ENCODE measurements at places on chromosomes 4 and X. TPM values are rescaled to one million over a fixed set of nuclear protein-coding genes. Genes with fewer than 3 reads are reported as not detected.

- H3K27ac ChIP-seq = peak within 1 kb of the TSS; percentile 84
- no peak for DNase-seq
- peaks cover 15% of the 10 kb centered on the region for H3K4me1 ChIP-seq
- H3K36me3 ChIP-seq = no peaks in the 10 kb centered on the region
- H3K4me3 ChIP-seq = peak within 1 kb of the TSS; percentile 68
Observed at GRCh38 chr4:103076747-103077347, at the start of gene SLC9B2. TSS of gene SLC9B2 (minus strand) at chr4:103076761. CDS start at chr4:103067550, 9,211 bp downstream.

DNA sequence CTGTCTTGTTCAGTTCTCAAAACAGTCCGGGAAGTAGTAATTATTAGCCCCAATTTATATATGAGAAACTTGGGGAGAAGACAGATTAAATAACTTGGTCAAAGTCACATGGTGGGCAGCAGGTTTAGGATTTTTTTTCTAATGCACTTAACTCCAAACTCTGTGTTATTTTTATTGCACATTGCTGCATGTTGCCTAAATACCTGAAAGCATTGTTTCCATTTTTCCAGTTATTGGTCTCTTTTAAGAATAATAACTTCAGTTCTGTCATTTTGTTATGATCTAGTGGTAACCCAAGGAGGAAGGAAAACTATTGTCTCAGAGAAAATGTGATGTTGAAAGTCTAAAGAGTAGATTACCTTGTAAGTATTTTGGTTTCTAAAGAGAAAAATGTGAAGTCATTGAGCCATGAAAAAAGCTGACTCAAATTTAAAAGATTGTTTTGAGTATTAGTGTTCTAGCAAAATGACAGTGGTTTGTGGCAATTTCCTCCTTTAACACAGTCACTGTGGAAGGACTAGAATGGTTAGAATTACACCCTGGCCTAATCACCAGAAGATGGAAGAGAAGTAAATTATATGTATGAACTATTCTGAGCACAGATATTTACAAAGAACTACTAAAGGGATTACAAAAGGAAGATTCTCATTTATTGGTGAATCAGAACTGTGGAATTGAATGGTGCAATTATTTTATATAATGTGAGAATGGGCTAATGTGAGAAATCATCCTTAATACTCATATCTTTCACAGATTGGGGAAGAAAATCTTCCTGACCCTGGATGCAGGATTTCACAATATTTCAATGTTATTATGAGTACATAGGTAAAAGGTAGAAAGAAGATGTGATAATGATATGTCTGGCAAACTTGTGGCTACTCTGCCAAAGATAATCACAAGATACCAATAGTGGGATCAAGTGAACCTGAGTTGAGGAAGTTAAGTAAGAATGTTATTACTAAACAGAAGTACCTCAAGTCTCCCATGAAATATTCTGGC, 21.7 kb upstream of the CXCL8 start:
- no peaks in the 10 kb centered on the region for H3K4me1 ChIP-seq
- no peaks in the 10 kb centered on the region for H3K27me3 ChIP-seq
- DNase-seq = no peak
- no peaks in the 10 kb centered on the region for H3K36me3 ChIP-seq
- H3K27ac ChIP-seq = peak overlapping the region; percentile 29
- H3K4me3 ChIP-seq = no peak overlapping the region

DNA sequence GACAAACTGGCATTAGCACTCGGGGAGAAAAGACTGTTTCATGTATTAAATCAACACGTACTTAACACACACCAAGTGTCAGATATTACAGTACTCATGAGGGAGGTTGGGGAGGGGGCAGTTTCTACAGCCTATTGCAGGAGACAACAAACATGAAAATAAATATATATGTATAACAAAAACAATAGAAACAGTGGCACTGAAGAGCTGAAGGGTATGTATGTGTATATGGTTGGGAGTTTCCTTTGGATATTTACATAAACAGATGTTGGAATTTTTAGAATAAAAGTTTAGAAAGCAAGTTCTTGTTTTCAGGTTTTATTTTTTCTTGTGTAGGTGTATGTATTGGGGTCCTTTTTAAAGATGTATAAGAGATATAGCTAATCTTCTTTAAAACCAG, 133.5 kb downstream of the ELOVL6 start:
- no peak for DNase-seq
- H3K27me3 ChIP-seq = no peaks in the 10 kb centered on the region
- H3K4me1 ChIP-seq = no peaks in the 10 kb centered on the region
- no peaks in the 10 kb centered on the region for H3K36me3 ChIP-seq
- H3K4me3 ChIP-seq = no peak overlapping the region
- H3K27ac ChIP-seq = no peak overlapping the region

DNA sequence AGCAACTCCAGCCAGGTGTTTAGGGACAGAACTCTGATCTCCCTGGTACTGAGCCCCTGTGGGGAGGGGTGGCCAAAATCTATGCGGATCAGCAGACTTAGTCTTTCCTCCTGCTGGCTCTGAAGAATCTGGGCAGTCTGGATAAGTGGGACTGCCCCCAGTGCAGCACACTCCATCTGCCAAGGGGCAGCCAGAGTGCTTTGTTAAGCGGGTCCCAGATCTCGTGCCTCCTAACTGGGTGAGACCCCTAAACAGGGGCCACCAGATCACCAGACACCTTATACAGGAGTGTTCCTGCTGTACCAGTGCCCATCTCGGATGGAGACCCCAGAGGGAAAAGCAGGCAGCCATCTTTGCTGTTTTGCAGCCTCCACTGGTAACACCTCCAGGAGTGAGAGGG, 81.5 kb upstream of the IL13RA2 start:
- no peaks in the 10 kb centered on the region for H3K36me3 ChIP-seq
- no peaks in the 10 kb centered on the region for H3K27me3 ChIP-seq
- DNase-seq = no peak
- no peak overlapping the region for H3K27ac ChIP-seq
- H3K4me1 ChIP-seq = no peaks in the 10 kb centered on the region

Gene CFP
- total RNA-seq = 0.59 TPM

DNA sequence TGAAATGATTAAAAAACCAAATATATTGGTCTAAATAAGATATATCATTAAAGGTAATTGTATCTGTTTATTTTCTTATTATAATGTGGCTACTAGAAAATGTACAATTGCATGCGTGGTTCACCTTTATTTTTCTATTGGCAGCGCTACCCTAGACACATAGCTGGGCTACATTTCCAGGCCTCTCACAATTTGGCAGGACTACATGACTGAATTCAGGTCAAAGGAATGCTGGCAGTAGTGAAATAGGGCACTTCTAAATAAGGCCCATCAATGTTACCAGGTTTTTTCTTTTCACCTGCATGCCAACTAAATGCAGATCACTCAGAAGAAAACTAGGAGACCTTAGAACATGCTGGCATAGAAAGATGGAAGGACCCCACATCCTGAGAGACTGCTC, 1072.9 kb upstream of the SLIT2 start:
- H3K4me3 ChIP-seq = no peak overlapping the region
- H3K27me3 ChIP-seq = no peaks in the 10 kb centered on the region
- no peaks in the 10 kb centered on the region for H3K4me1 ChIP-seq
- DNase-seq = no peak
- H3K36me3 ChIP-seq = no peaks in the 10 kb centered on the region

GRCh38 chrX:1492421-1493012, 39.8 kb upstream of the ASMTL start:
- H3K4me3 ChIP-seq = no peak overlapping the region
- H3K27ac ChIP-seq = no peak overlapping the region
- no peaks in the 10 kb centered on the region for H3K27me3 ChIP-seq
- no peak for DNase-seq
- H3K36me3 ChIP-seq = no peaks in the 10 kb centered on the region
- no peaks in the 10 kb centered on the region for H3K4me1 ChIP-seq

DNA sequence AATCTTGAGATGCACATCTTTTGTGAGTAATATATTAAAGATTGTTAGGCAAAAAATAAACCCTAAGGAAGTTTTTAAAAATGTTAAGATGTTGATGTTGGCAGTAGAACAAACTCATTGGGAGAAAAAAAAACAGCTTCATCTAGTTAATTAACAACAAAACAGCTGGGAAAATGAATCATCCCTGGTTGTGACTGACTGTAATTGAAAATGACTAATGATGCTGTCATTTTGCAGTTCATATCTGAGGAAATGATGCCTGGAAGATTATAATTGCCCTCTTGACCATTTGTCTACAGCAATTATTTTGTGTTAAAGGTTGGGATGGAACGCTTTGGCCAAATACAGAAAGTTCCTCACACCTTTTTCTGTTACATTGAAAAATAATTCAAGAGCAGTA, 760.4 kb upstream of the FTHL17 start:
- no peaks in the 10 kb centered on the region for H3K4me1 ChIP-seq
- no peaks in the 10 kb centered on the region for H3K36me3 ChIP-seq
- no peak overlapping the region for H3K4me3 ChIP-seq
- DNase-seq = no peak

Gene GPC4
- total RNA-seq = 1.4 TPM

DNA sequence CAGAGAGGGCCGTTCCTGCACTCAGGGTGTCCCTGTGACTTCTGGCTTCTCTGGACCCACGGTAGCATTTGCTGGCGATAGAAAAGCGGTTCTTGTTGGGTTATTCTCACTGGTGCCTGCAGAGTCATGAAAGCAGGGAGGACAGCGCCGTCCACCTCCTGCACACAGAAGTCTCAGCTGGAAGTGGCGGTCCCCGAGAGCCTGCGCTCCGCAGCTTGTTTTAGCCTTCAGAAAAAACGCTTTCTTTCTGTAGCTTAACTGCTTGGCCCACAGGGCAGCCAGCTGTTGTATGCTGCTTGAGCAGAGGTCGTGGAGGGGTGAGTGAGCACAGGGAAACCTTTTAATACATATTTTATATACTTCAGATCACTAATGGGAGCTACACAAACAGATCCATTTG, 400.7 kb upstream of the FAT1 start:
- H3K4me1 ChIP-seq = no peaks in the 10 kb centered on the region
- H3K4me3 ChIP-seq = no peak overlapping the region
- no peak for DNase-seq

GRCh38 chr4:112680996-112681395, 44.1 kb downstream of the LARP7 start:
- DNase-seq = no peak
- no peak overlapping the region for H3K27ac ChIP-seq
- no peaks in the 10 kb centered on the region for H3K27me3 ChIP-seq
- no peaks in the 10 kb centered on the region for H3K36me3 ChIP-seq
- no peaks in the 10 kb centered on the region for H3K4me1 ChIP-seq

GRCh38 chr4:56981795-56982201, 3.1 kb downstream of the POLR2B start:
- H3K27me3 ChIP-seq = no peaks in the 10 kb centered on the region
- peaks cover 9% of the 10 kb centered on the region for H3K36me3 ChIP-seq
- H3K4me3 ChIP-seq = peak overlapping the region; percentile 13
- peaks cover 13% of the 10 kb centered on the region for H3K4me1 ChIP-seq

- H3K27me3 ChIP-seq = no peaks in the 10 kb centered on the region
- H3K4me1 ChIP-seq = peaks cover 53% of the 10 kb centered on the region
- no peaks in the 10 kb centered on the region for H3K36me3 ChIP-seq
- no peak for DNase-seq
Observed at GRCh38 chr4:173231916-173232315, 63.3 kb downstream of the GALNT7 start.

DNA sequence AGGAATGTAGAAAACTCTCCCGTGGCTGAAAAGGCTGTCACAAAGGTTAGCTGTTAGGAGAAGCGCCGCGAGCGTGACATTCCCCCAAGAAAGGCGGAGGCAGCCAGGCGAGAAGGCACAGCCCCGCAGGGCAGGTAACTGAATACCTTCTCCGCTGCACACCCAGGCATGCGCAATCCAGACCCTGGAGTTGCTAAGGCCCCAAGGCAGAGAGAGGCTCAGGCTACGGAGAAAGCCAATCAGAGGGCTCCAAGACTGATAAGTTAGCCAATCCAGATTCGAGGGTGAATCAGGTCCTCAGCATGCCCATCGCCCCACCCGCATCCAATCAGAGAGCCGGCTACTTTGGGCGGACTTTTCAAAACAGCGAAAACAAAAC, 485 bp upstream of the CCNG2 start:
- H3K36me3 ChIP-seq = no peaks in the 10 kb centered on the region
- H3K4me1 ChIP-seq = peaks cover 4% of the 10 kb centered on the region
- peak overlapping the region; percentile 82 for H3K4me3 ChIP-seq
- H3K27me3 ChIP-seq = no peaks in the 10 kb centered on the region
- H3K27ac ChIP-seq = peak overlapping the region; percentile 89

- DNase-seq = no peak
- H3K27me3 ChIP-seq = no peaks in the 10 kb centered on the region
- no peaks in the 10 kb centered on the region for H3K36me3 ChIP-seq
- H3K27ac ChIP-seq = no peak overlapping the region
Observed at GRCh38 chr4:4225915-4226605, 669 bp downstream of the OTOP1 start.

- H3K27me3 ChIP-seq = no peaks in the 10 kb centered on the region
- H3K4me1 ChIP-seq = no peaks in the 10 kb centered on the region
- H3K36me3 ChIP-seq = no peaks in the 10 kb centered on the region
- DNase-seq = no peak
- peak overlapping the region; percentile 37 for H3K4me3 ChIP-seq
Observed at GRCh38 chrX:3549411-3549911, 164.0 kb downstream of the PRKX start.

GRCh38 chrX:104430072-104430741, 135.8 kb upstream of the IL1RAPL2 start:
- H3K27me3 ChIP-seq = no peaks in the 10 kb centered on the region
- H3K4me1 ChIP-seq = no peaks in the 10 kb centered on the region
- no peak overlapping the region for H3K4me3 ChIP-seq
- no peak for DNase-seq

Gene QDPR
- total RNA-seq = 15.2 TPM

GRCh38 chr4:15427161-15427560, 672 bp upstream of the C1QTNF7 start:
- no peaks in the 10 kb centered on the region for H3K36me3 ChIP-seq
- DNase-seq = no peak
- no peaks in the 10 kb centered on the region for H3K4me1 ChIP-seq
- no peaks in the 10 kb centered on the region for H3K27me3 ChIP-seq
- H3K4me3 ChIP-seq = no peak overlapping the region

GRCh38 chr4:3311095-3311372, 18.2 kb downstream of the RGS12 start:
- H3K4me3 ChIP-seq = no peak overlapping the region
- H3K27me3 ChIP-seq = no peaks in the 10 kb centered on the region
- DNase-seq = no peak
- H3K36me3 ChIP-seq = no peaks in the 10 kb centered on the region

DNA sequence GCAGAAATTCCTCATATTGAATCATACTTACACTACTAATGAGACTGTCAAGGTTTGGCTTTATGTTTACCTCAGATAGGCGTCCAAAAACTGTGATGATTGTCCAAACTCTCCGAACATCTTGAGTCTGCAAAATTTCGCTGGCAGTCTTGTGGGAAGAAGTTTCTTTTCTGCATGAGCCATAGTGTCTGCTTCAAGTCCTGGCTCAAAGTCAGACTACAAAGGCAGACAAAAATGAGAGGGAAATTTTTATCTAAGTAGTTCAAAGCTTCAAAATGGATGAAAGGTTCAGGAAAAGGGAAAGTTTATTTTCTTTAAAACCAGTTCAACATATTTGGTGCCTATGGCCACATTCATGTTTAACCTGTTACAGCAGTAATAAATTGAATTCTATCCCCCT, 40.7 kb downstream of the PALLD start:
- DNase-seq = no peak
- peaks cover 9% of the 10 kb centered on the region for H3K36me3 ChIP-seq
